Activated T-cell treated with anti-CD3 and anti-CD28 coated beads for 24 hours (primary cell): ENCODE measurements at places on chromosomes 2 and 18.

DNA sequence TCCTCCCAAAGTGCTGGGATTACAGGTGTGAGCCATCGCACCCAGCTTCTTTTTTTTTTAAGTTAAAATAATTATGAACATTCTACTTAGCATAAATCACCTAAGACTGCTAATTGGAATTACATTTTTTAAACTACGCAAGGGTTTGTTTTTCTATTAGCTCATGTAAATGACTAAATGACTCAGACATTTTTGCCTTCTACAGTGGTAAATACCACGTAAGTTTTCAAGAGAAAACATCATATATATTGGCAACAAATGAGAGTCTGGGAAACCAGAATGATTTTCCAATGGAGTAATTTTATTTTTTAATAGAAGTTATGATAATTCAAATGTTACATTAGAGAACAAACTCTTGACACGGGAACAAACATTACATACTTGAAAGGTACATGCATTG lies 259.0 kb downstream of the ZNF385B start:
- no peak for DNase-seq

- no peak for DNase-seq
These were observed at the start of gene PID1 for GRCh38 chr2:229270551-229271410. PID1 (minus strand) TSS chr2:229271287; CDS start chr2:229271043, 244 bp downstream.

DNA sequence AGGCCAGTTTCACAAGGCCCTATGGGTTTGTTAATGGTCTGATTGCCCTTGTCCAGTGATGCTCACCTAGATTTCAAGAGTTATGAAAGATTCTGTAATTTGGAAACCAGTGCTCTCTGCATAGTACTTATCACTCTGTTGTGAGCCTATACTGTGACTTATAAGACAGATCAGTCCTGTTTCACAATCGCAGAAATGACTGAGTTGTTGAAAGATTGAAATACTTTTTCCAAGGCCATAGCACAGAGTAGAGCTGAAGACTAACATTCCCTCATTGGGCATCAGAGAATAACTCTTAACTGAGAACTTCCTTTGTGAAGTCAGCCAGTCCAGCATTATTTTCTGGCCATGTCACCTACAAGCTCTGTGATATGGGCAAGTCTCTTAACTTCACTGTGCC lies 44.0 kb downstream of the CCDC85A start:
- no peak for DNase-seq

DNA sequence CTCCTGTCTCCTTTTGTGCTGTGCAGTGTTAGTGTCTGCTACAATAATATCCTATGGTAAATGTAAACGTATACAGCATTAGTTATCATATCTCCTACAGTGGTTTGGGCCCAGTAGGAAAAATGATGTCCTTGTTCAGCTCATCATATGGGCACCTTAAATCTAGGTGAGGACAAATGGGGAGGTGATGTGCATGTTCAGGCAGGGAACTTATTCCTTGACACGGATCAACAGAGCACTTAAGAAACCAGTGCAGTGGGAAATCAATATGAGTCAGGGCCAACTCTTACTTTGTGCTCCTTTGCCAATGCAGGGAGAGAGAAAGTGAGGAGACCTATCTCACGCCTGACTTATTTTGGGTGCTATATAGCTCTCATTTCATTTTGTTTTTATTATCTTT lies 76.4 kb downstream of the KLHL14 start:
- DNase-seq, result no peak

- DNase-seq, result no peak
These were observed 72.9 kb upstream of the RPL31 start for GRCh38 chr2:100929147-100929546.

DNA sequence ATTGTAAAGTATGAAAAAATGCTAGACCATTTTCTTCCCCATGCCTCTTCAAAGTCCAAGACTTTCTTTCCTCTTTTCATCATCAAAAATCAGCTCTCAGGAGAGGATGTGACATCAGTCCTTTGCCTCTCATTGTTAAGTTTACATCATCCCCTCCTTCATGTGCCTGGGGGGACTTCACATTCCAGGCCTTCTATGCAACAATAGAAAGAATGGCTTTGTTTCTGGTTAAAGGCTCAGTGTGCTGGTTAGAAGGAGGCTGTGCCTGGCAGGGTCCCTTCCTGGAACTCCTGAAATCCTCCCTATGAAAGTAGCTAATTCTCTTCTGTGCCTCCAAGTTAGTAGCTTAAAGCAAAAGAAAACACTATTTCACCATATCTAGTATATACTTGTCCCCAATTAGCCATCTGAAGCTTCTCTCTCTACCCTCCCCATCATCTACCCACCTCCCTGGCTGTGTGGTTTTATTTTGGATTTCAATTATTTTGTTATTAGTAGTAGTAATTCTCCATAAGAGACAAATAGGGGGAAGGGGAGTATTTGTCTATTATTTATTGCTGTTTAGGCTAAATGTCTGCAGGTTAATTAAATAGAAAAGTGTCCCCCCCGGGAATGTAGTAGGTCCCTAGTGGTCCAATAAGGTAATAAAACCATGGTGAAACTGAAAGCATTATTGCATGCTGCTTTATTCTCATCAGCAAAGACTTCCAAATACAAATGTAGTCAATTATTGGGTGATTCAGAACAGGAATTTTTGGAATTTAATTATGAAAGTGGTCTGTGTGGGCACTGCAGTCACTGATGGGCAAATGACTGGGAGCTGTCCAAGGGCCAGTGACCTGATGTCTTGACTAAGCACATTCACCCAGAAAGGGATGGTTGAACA lies 69.0 kb downstream of the CPO start:
- DNase-seq, result no peak

DNA sequence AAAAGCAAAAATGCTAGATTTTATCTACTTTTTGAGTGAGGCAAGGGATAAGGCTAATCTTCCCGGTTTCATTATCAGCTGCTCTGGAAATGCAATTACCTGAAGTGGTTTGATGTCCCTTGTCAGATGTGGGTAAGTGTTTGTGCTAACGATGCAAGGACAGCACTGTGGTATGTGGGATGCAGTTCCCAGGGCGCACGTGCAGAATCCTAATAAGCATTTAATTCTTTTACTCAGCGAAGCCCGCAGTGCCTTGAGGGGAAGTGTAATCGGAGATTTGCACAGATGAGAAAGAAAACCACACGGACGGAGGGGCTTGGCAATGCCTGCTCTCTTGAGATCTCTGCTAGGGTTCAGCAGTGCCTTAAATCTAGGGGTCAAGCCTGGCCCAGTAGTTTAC lies 108.5 kb upstream of the LYPD6 start:
- DNase-seq, result no peak

DNA sequence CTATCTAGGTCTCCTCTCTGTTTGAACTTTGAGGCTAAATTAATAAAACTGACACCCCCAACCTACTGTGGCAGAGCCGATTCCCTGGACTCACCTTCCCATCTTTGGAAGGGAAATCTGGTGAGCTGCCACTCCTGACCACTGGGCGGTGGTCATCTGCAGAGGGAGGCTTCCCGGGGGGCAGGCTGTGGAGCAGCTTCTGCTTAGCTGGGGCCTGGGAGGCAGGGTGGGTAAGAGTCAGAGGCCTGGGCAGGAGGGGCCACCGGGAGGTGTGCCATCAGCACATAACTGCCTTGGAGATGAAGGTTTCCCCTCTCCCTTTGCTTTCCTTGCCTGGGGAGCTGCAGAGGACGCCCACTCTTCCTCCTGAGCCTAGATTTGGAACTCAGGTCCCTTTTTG lies 2.3 kb upstream of the NPPC start:
- no peak for DNase-seq

DNA sequence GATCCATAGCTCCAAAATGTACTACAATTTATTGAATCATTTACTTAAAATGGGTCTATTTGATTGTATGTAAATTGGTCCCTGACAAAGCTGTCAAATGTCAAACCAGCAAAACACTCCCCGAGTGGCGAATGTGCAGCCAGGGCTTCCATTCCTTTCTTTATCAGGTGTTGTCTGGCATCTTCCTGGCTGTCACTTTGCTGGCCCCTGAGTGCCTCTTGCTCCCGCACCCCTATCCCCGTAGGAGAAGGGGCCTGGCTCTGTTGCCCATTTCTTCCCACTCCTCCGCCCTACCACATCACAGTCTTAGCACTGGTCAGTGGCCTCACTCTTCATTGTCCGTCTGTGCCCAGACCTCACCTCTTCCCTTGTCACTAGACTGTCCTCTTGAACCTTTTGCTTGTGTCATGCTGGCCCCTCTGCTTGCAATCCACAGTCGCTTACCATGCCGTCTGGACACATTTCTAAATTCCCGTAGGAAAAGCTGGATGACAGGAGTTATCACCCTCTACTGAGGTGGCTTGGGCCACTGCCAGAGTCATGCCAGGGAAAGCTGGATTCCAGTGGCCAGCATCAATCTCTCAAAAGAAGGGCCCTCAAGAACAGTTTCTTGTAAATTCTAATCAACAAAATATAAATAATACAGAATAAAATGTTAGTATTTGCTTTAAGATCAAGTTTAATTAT lies 15.4 kb downstream of the UBE2F start:
- no peak for DNase-seq

DNA sequence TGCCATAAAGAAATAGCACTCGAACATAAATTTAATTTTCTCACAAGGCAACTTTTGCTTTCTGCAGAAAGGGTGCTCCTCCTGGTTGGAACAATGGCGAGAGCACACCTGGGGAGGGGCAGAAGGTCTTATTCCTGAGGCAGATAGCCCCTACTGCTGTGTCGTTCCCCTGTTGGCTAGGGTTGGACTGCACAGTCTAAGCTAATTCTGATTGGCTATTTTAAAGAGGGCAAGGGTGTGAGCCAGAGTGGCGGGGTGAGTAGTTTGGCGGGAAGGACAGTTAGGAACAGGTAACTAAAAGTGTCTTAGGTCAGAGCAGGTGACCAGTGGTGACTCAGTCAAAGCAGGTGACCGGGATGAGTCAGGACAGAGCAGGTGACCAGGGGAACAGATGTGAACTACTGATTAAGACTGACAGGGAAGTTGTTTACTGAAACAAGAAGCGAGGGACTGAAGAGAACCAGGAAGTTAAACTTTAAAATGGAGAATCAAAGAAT lies 49.7 kb upstream of the AGAP1 start:
- no peak for DNase-seq

GRCh38 chr2:105741174-105741573 lies 3.5 kb upstream of the NCK2 start:
- DNase-seq, result no peak

GRCh38 chr2:169964740-169965139 lies 137.5 kb downstream of the UBR3 start:
- DNase-seq, result no peak

DNA sequence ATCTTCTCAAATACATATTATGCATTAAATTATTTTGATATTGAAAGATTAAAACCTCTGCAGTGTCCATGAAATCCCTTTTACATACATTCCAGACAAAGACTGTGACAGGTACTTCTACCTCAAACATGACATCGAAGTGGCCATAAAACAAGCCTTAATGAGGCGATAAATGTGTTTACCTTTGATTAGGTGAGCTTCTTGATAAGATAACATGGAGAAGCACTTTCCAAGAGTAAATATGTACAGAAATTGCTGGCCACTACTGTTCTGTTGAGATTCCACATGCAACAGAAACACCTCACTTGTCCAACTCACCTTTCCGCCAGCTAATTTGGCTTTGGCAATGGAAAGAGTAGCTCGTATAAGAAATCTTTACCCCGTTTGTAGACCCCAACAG lies 55.2 kb downstream of the ZEB2 start:
- no peak for DNase-seq

- no peak for DNase-seq
These were observed 291.5 kb upstream of the CCDC68 start for GRCh38 chr18:55250768-55251173.

GRCh38 chr2:25340181-25340921 lies 1.4 kb downstream of the DNMT3A start:
- DNase-seq, result no peak

GRCh38 chr2:70645733-70646419 lies 92.2 kb upstream of the TGFA start:
- DNase-seq, result no peak

GRCh38 chr2:107002735-107003134 lies 116.8 kb upstream of the ST6GAL2 start:
- no peak for DNase-seq

DNA sequence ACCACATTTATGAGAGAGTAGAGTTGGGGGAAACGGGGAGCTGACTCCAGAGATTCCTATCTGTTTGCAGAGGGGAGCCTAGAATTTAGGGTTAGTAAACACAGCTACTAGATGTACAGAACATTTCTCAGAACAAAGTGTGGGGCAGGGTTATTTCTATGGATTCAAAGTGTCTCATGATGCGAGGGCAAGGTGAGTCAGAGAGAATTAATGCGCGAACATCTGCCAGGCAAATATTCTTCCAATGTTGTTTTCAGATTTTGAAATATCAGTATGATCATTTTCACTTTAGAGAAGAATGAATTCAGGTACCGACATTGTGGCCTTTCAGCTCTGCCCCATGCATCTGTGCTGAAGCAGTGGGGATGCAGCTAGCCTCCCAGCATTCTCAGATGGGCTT lies 2.0 kb upstream of the DSEL start:
- no peak for DNase-seq
